Fibroblast of villous mesenchyme (primary cell): ENCODE measurements at places on chromosomes 13 and 19. TPM values are rescaled to one million over a fixed set of nuclear protein-coding genes. Genes with fewer than 3 reads are reported as not detected.

GRCh38 chr13:51771418-51772104, 32.4 kb downstream of the DHRS12 start:
- DNase-seq = no peak

NCAN gene
- total RNA-seq = under 0.01 TPM in 1 of 2 replicates, not detected in the other

GRCh38 chr19:23470873-23471545, 75.7 kb upstream of the ZNF91 start:
- no peak for DNase-seq

DNA sequence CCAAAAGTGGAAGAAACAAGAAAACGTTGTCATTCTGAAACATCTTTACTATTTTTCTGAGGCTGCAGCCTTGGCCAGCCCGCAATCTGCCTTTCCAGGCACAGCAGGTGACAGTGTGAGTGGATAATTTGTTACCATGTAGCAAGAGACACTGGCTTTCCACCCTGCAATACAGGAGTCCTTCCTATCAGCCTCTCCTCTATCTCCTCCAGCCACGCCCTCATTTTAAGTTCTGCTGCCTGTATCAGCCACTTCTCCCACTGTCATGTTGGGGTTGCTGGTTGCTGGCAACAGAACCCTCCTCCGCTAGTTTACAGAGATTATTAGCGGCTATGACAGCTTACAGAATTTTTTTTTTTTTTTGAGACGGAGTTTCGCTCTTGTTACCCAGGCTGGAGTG, 7.7 kb upstream of the LGALS7 start:
- DNase-seq = no peak

DNA sequence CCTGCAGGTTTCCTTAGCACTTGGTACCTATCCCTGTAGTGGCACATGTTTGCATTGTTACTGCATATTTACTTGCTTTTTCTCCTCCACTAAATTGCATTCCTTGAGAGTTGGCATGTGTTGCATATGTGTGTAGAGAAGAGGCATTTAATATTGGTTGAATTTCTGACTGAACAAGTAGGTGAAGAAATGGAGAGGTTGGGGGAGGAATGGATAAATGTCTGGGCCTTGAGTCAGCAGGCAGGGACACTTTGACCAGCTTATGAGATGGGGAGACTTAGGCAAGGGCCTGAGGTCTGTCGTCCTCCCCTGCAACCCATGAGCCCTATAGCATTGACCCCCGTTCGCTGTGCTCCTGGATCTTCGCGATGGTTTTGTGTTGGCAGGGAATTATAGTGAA, 2.0 kb upstream of the GPR18 start:
- DNase-seq = no peak
